ENCODE measurements at places on chromosomes 2 and 18. TPM values are rescaled to one million over a fixed set of nuclear protein-coding genes. Genes with fewer than 3 reads are reported as not detected.

The ASXL2 gene
- total RNA-seq, result 13.9 TPM

The MYOM1 gene
- total RNA-seq, result not detected

The HES6 gene
- total RNA-seq, result 16.8 TPM

The HOXD4 gene
- total RNA-seq, result not detected

DNA sequence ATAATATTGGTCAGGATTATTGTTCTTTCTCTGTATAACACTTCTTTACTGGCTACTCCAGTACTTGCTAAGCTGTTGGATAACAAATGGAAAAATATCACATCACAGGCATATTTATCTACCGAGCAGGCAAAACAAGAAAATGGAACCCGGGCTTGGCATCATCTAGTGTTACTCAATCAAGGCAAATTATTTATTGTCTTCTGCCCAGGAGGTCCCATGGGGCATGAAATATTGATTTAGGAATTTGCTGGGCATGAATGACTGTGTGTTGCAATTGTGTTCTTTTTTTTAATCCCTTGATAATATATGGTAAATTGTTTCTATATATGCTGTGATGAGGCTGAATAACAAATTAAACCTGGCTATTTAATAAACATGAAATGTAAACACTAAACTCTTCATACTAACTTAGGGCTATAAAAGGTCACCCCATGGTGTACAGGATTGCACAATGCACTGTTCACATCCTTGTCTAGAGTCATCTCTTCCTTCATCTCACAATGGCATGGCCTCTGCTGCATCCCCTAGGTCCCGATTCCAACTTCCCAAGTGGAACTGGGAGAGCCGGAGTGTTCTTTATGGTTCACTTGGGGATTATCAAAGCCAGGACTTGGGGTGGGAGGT is 2.2 kb upstream of the PARD3B start:
- no peak for DNase-seq

DNA sequence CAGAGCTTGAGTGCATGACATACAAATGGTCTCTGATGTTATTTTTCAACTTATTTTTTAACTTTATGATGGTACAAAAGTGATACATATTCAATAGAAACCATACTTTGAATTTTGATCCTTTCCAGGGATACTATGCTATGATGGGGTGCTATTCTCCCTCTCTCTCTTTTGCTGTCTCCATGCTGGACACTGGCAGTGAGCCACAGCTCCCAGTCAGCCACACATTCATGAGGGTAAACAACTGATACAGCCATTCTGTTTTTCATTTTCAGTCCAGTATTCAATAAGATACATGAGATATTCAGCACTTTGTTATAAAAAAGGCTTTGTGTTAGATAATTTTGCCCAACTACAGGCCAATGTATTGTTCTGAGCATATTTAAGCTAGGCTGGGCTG is 859.3 kb upstream of the KLHL29 start:
- DNase-seq, result no peak

DNA sequence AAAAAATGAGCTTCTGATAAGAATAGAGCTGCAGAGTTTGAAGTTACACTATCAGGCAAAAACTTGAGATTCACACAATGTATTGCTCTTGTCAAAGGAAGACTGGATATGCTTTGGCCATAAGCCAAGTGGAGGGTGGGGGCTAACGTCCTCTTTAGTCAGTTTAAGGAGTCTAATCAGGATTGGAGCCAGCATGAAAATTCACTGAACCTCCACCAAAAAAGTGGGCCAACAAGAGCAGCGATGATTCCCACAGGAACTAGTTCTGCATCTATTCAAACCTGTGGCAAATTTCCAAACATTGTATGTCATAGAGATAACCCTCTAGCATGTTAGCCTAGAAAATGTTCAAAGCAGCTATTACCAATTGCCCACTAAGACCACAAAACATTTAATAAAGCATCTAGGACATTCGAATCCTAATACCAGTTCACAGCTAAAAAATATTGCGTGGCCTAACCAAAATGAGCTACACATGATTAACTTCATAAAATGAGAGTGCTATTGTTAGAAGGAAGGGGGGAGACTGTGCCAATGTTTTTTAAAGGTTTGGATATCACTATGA is 43.5 kb upstream of the TMEM247 start:
- no peak for DNase-seq

DNA sequence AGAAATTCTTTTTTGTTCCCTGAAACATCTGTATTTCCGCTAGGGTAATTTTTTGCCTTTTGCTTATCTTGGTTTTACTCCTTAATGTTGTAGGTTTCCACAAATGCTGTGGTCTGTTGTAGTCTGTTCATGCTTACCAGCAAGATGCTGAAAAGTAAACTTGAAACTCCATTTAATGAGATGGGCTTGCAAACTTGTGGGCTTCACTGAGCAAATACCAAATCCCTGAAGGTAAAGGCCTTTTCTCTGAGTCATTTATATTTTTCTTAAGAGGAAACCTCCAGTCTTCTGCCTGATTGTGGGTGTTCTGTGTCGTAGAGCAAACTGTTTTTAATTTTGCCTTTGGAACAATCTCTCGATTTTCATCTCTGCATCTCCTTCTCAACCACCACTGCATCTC is 9.3 kb downstream of the SP140 start:
- peak; percentile 38 for DNase-seq

DNA sequence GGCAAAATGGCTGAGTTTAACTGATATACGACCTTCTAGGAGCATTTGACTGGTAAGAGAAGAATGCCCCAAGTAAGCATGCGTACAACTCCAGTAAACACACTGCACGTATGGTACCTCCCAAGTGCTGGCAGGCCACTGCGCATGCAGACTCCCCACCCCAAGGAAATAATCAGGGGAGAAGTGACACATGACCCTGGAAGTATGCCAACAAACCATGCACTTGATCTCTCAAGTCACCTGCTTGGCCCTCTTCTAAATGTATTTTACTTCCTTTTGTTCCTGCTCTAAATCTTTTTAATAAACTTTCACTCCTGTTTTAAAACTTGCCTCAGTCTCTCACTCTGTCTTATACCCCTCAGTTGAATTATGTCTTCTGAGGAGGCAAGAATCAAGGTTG is 129.8 kb upstream of the COL5A2 start:
- DNase-seq, result no peak

DNA sequence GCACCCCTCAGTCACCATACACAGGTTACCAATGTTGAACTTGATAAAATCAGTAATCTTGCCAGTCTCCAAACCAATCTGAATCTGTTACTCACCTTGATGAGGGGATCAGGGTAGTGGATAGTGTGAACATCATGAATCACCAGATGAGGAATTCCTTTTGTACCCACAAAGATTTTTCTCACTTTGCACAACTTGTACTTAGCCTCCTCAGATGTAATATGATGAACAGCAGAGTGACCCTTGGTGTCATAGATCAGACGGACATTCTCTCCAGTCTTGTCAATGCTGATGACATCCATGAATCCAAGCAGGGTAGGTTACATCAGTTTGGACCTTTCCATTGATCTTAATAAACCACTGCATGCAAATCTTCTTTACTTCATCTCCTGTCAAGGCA is 54.7 kb downstream of the MDH1 start:
- peak; percentile 5 for DNase-seq

- DNase-seq, result no peak
Measured at GRCh38 chr2:131055169-131056065, 37.8 kb downstream of the FAM168B start.

DNA sequence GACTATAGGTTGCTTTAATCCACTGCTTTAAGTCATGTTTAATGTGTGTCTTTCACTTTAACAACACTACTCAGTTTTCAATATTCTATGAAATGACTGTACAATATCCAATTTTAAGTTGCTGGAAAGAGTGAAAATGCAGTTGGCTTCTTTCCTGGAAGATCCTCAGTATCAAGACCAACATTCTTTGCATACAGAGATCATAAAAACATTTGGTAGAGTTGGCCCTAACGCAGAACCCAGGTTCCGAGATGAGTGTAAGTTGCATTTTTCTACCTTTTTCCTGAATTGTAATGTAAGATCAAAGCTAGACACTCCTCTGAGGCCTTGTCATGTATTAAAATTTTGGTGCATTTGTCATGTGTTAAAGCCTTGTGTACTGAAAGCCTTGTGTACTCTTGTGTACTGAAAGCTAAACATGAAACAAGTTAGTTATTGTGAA is 42.9 kb upstream of the TNFRSF11A start:
- DNase-seq, result peak; percentile 47
